Head of caudate nucleus (tissue), 42 donors: ENCODE measurements at places on chromosomes 4 and X.

GRCh38 chr4:10688846-10689245 is 4.3 kb upstream of the CLNK start:
- no peak for DNase-seq

DNA sequence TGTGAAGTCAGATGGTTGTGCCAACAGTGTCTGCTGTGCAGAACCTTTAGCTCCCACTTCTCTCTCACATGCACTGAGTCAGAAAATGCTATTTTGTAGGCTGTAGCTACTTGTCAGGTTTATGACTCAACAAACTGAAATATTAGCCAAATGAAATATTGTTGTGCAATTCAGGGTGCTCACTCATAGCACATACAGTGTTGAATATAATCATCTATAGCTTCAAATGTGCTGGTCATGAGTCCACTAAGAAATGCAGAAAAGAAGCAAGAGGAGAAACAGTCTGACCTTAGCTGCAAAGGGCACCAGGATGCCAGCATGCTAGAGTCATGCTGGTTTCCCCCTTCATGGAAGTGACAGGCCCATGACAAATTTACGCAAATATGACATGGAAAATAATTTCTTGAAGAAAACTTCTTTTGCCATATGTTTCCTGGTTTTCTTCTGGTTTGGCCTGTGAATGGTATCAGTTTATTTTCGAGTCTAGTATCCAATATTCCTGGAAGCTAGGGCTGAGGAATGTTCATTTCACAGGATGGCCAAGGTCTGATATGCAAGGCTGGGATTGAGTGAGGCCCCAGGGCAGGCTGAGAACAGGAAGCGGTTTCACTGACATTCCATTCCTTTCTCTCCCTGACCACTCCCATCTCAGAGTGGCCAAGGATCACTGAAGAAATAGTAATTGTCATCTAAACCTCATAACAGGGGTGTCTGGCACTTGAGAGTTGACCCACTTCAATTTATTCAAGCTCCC is 10.3 kb upstream of the CXCL2 start:
- DNase-seq = no peak

- no peak for DNase-seq
These were observed 70.1 kb upstream of the MED14 start for GRCh38 chrX:40805404-40805803.

GRCh38 chr4:39609454-39609931 is 29.2 kb downstream of the SMIM14 start:
- DNase-seq = no peak
